Amygdala (tissue), 56 donors: ENCODE measurements at places on chromosomes 2 and 18.

DNA sequence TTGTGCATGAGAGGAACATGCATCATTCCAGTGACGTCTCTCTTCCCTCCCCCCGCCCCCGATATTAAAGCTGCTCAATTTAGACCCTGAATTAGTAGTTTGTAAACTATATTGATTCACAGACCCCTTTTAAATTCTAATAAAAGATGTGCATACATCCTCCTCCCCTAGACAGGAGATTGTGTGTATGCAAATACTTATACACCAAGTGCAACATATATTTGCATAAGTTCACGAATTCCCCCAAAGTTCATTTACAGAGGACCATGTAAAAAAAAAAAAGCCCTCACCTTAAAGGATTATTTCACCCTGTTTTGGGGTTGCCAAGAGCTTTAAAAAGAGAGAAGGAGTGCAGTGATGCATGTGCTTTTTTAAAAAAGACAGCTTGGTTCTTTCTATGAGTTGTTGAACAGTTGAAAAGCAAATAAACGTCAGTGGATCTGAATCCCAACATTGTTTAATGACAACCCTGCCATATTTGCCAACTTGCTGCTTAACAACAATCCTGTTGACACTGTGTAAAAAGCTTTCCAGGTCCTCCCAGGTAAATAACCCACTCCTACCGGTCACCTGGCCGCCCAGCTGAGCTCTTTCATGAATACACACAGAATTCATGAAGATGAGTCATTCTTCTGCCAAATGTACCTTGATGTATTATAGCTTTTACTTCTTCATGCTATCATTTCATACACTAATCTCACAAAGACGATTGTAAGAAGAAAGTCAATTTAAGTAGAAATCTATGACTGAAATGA, 211.5 kb downstream of the IKZF2 start:
- no peak for DNase-seq

DNA sequence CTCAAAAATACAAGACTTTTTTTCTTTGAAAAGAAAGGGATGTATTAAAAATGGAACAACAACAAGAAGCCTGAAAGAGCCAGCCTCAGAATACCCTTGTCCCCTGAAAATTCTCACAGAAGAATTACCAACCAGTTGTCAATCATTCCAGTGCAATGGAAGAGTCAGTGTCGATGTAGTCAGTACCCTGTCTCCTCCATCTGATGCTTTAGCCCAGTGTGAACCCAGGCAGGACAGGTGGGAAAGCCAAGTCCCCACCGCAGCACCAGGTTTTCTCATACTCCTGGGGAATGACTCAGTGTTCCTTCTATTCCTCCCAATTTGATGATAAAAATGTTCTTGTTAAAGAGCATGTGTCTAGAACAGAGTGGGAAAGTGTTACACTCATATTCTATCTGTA, 332.0 kb upstream of the CHAC2 start:
- no peak for DNase-seq

DNA sequence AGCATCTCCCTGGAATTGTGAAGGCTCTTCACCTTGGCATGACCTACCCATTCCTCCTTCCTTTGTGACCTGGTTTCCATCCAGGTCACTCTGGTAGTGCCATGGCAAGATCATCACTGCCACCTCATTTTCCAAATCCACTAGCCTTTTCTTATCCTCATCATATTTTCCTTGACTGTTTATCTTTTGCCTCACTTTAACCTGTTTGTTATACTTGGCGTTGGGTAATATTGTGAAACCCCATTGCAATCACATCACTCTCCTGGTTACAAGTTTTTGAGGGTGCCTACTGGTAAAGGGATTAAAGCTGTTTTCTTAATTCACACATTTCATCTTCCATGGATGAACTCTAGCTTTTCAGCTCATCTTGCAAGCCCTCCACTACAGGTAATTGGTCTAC, 39.1 kb upstream of the IGFBP2 start:
- no peak for DNase-seq

DNA sequence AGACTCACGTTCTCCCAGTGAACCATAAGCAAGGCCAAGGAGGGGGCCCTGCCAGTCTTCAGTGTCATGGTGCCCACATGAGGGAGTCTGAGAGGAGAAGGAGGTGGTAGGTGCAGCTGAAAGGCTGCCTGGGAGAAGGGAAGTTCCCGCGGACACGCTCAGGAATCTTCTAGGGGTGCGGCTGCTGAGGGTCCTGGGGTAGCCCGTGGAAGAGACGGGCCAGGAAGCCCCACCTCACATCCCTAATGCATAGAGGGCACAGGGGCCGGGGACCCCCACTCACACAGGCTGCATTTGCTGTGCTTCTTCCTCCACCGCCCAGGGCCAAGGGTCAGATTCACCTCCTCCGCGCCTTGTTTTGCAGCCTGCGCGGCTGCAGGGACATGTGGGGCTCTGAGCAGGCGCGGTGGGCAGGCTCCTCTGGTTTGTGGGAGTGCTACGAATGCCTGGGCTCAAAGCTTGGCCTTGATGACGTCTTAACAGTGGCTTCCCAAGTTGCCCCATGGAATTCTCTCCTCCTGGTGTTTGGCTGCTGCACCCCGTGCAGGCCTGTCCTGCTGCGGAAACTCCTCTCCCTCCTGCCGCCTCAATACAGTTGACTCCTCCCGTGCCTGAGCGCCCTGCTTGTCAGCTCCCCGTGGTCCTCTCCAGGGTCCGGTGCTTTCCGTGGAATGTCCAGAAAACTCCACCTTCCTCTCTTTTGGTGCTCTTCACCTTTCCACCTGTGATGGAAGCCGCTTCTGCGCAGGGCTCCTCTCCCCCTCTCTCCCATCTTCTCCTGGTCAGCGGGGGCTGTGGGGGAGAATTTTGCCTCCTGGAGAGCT, 95.7 kb downstream of the VAPA start:
- no peak for DNase-seq

GRCh38 chr2:237693291-237693994, 66.1 kb downstream of the LRRFIP1 start:
- no peak for DNase-seq

GRCh38 chr18:49847524-49847923, 34.2 kb upstream of the ACAA2 start:
- no peak for DNase-seq

DNA sequence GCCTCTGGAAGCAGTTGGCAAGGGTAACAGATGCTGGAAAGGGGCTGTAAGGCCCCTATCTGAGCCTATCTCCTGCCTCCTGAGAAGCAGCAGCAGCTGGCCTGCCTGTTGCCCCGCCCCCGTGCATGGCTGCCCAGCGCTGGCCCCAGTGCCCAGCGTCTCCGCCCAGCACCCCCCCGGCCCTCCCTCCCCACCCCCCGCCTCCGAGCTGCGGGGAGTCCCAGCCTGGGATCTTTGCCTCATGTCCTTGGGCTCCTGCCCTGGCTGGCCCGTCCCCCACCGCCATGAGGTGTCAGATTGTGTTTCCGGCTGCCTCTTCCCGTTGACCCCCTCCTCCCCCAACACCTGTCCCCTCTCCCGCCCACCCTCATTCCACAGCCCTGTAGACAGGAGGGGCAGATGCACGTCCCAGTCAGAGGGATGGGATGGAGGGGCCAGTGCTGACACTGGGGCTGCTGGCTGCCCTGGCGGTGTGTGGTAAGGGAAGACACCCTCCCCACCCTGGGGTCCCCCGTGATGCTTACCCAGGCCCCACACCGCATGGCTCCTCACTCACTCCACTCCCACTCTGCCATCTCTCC, at the start of gene CHRND:
TSS of gene CHRND (plus strand) at position 370 of the 581 bp plus-strand sequence. CDS start at position 426, 56 bp downstream.
- DNase-seq = peak; percentile 39

- DNase-seq = no peak
Observed at GRCh38 chr2:201420442-201421113, 30.7 kb downstream of the TRAK2 start.

DNA sequence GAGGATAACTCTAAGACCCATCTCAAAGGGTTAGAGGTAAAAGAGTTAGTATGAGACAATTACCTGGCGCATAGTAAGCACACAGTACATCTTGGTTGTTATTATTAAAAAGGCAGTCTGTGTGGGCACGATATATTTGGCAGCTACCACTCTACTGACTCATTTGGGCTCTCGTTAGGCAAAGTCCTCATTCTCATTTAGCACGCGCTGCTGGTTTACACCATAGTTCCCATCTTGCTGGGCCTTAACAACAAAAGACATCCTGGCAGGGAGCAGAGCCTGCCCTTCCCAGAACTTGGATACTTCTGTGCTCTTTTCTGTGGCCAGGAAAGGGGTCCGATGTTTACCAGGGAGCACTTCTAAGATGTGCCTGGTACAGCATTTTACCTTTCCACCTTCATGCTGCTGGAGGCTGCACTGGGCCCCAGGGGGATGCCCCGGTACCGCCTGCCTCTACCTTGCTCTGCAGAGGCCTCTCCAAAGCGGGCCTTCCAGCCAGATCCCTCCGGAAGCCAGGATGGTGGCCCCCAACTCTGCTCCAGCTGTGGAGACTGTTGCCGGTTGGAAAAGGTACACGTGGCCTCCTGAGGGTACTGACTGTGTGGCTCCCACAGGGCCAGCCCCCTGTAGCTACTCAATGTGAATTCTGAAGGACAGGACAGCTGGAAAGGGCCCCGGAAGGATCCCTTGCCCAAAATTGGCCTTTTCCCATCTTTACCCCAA, 15.0 kb downstream of the GLI2 start:
- no peak for DNase-seq

DNA sequence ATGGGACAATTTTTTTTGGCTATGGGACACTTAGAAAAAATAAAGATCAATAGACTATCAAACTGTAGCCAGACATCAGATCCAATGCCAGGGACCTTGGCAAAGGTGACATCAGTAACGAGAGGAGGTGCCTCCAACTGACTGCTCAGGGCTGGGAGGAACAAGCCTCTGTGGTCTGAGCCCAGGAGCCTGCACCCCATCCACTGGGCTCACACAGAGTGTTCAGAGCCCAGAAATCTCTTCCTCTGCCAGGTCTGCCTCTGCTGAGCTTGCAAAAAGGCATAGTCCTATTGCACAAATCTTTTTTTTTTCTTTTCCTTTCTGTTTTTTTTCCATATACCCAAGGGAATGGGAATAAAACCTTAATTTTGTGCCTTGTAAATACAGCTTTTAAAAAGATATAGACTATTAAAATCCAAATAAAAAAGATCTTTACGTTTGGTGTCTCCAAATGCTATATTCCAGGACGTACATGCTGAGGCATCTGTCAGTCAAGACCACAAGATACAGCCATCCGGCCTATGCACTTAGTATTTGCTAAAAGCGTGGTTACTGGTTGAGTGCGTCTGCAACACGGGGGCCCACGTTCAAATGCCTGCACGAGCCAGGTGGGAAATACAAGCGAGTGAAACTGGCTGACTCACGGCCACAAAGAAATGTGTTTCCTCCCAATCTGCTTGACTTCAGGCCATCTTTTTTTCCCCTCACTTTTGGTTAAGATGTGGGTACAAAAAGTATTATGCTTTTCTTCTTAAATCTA, 7.8 kb upstream of the ARHGAP25 start:
- no peak for DNase-seq

DNA sequence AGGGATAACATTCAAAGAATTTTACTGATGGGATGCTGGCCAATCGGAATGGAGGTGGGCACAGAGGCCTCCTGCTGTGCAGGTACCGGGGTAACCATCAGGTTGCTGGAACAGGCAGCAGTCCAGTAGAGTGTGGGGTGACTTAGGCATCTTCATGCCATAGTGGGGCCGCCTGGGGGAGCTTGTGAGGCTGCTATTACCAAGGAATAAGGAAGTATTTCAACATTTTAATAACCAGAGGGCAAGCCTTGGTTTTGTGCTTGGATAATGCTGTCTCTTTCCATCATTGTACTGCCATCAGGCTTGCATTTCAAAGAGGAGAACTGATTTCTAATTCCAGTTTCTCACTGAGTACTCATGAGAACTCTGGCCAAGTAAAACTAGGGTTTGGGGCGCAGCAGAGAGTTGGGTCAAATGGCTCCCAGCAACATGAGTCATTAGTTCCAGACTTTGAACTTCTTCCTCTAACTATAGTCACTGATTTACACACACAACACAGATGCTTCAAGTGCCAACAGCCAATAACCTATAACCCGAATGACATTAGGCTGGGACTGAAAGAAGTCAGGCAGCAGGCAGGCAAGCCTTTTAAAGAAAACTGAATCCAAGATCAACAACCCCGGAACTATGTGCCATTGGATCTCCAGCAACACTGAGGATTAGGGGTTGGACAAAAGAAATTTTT, 56.1 kb upstream of the FHL2 start:
- DNase-seq = no peak

GRCh38 chr2:41907141-41907540, 140.7 kb upstream of the PKDCC start:
- DNase-seq = no peak

- DNase-seq = no peak
Observed at GRCh38 chr2:64456293-64456692, 2.3 kb downstream of the LGALSL start.

DNA sequence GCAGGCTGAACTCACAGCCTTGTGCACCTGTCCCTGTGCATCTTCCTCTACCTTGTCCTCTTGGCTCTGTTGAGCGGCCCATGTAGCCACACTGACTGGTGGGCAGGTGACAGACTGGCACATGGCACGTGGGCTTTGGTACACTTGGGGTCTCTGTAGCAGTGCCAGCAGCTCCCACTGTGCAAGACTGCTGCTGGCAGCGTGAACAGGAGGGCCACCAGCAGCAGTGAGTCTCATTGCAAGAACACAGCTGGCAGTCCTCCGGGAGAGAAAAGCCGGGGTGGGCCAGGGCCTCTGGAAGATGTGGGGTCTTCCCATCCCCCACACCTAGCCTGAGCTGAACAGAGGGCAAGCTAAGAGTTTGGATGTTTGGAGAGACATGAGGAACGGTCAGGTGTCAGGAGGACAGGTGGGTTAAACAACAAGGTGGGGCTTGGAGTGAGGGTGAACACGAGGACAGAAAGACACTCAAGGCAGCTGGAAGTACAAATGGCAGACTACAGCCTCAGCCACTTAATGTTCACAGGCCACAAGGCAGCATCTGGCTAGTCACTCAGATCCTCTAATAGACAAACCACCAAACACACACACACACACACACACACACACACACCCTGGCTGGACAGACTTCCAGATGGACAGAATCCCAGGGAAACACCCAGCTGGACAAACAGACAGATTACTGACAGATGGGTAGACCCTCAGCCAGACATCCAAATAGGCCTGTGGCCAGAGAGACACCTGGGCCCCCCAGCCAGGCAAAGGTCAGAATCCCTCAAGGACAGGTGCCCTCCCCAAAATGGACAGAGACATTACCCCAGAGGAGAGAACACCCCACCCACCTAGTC, 2.3 kb upstream of the PTPN18 start:
- DNase-seq = no peak

GRCh38 chr2:38610851-38611801, 8.4 kb upstream of the HNRNPLL start:
- DNase-seq = no peak

- no peak for DNase-seq
Observed at GRCh38 chr2:171547256-171547655, 25.0 kb downstream of the CYBRD1 start.

GRCh38 chr2:85585781-85586105, 1.5 kb downstream of the VAMP5 start:
- DNase-seq = no peak

- no peak for DNase-seq
Observed at GRCh38 chr2:42132191-42132965, 36.8 kb upstream of the EML4 start.
